Activated CD4-positive, alpha-beta T cell treated with anti-CD3 and anti-CD28 coated beads, Interleukin-2, amount 50 U/mL, for 16 hours (primary cell): ENCODE measurements at places on chromosomes 12 and 14.

- DNase-seq, result peak; percentile 52
Measured at GRCh38 chr12:51971679-51972421, 20.4 kb downstream of the ACVR1B start.

DNA sequence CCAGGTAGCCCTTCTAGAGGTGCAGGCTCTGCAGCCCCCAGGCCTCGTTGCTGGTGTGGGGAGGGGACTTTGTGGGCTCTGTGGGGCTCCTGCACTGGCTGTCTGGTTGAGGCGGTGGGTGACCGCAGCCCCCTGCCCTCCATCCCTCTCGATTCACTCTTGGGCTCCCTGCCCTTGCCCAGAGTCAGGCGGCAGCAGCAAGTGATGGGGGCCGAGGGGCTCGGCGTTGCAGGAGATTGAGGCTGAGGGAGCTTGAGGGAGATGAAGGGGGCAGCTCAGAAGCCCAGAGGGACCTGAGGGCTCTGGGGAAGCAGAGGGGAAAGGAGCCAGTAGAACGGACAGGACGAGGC is 9.5 kb upstream of the LRTM2 start:
- DNase-seq, result no peak

GRCh38 chr14:28361486-28361885 is 405.1 kb upstream of the FOXG1 start:
- no peak for DNase-seq

DNA sequence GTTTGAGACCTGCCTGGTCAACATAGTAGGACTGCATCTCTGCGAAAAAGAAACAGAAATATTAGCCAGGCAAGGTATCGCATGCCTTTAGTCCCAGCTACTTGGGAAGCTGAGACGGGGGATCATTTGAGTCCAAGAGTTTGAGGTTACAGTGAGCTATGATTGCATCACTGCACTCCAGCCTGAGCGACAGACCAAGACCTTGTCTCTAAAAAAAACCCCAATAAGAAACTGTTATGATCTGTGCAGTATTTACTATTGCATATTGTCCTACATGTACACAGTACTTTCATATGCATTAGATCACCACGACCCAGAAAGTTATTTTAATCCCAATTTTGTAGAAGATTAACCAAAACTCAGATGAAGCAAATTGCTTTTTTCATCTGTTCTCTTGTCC is 187.5 kb downstream of the PCNX1 start:
- DNase-seq, result no peak

- DNase-seq, result no peak
Measured at GRCh38 chr12:15777355-15778012, 11.7 kb downstream of the EPS8 start.

GRCh38 chr12:45622210-45622937 is 107.1 kb upstream of the ARID2 start:
- DNase-seq, result no peak

DNA sequence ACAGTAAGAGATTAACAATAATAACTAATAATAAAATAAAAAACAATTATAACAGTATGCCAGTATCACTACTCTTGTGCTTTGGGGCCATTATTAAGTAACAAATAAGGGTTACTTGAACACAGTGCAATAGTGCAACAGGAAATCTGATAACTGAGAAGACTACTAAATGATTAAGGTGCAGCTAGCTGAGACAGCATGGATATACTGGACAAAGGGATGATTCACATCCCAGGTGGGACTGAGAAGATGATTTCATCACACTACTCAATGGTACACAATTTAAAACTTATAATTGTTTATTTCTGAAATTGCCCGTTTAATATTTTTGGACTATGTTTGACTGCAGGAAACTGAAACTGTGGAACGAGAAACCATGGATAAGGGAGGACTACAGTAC is 168.6 kb upstream of the ABCD2 start:
- DNase-seq, result no peak

DNA sequence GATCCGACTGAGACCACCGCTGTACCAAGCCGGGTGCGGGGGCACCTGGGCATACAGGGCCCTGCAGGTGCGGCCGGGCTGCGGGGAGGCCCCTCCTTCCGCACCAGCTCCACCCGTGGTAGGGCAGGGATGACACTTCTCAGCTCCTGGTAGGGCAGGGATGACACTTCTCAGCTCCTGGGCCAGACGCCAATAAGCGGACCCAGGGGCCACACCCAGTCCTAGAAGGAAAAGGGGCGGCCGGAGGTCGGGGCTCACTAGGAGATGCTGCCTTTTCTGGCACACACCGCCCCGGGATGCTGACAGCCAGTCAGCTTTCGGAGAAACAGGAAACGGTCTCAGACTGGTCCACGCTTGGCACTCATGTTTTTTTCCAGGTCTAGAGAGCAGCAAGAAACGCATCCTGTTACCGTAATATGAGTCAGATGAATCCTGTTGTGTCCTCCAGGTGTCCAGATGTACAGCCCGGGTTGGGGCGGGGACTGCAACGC is 34.8 kb downstream of the NFKBIA start:
- no peak for DNase-seq

- DNase-seq, result no peak
Measured at GRCh38 chr12:63382930-63383329, 231.9 kb upstream of the AVPR1A start.

DNA sequence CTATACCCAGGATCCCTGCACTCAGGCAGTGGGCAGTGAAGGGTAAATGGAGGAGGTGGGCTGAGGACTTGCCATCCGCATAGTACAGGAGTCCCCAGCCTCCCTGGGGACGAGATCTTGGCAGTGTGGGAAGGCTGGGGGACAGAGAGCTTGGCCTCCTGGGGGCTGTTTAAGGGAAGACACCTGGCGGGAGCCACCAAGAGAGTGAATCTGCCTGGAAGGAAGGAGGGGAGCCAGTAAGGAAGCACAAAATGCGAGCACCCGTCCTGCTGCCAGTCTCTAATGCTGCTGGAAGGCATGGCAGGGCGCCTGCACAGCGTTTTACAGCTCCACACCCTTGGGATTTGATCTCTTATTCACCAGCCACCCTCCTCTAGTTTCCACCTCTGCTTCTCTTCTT is 7.4 kb upstream of the KRT2 start:
- DNase-seq, result no peak

DNA sequence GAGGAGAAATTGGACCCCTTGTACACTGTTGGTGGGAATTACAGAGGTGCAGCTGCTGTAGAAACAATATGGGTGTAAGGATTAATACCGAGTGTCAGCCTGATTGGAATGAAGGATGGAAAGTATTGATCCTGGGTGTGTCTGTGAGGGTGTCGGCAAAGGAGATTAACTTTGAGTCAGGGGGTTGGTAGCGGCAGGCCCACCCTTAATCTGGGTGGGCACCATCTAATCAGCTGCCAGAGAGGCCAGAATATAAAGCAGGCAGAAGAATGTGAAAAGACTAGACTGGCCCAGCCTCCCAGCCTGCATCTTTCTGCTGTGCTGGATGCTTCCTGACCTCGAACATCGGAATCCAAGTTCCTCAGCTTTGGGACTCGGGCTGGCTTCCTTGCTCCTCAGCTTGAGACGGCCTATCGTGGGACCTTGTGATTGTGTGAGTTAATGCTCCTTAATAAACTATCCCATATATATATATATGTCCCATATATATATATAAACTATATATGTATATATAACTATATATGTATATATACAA is 38.4 kb upstream of the PPP2R5C start:
- no peak for DNase-seq

DNA sequence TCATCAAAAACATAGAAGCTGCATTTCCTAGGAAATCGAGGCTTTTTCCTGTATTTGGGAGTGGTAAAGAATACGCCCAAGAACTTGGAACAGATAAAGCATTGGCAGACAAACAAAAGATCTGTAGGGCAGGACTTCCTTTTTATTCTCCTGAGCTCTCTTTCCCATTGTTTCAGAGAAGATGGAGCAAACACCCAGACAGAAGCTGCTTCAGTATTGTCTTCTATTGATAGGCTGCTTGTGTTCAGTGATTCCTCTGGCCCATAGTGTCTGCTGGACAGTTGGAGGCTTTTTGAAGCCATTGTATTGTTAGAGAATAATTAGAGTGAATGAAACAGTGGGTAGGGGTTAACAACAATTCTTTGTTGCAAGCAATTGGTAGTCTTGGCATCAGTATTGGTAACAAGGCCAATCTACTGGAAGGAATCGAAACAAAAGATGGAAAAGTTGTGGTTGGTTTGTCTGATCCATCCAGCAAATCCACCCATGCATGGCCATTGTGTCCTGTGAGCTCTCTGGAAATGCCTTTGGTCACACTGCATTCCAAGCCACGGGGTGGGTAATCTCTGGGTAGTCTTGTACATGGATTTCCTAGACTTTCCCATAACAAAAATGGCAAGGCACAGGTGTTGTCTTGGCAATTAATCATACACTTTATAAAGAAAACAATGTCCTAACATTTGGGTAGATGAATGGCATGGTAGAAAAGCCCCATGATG is 424.8 kb downstream of the RAD51B start:
- no peak for DNase-seq

- peak; percentile 80 for DNase-seq
Measured at GRCh38 chr14:89641495-89642175, 224.6 kb upstream of the FOXN3 start.

- no peak for DNase-seq
Measured at GRCh38 chr14:96002498-96002884, 36.7 kb upstream of the C14orf132 start.

- no peak for DNase-seq
Measured at GRCh38 chr12:20097626-20098025, 270.7 kb upstream of the PDE3A start.

DNA sequence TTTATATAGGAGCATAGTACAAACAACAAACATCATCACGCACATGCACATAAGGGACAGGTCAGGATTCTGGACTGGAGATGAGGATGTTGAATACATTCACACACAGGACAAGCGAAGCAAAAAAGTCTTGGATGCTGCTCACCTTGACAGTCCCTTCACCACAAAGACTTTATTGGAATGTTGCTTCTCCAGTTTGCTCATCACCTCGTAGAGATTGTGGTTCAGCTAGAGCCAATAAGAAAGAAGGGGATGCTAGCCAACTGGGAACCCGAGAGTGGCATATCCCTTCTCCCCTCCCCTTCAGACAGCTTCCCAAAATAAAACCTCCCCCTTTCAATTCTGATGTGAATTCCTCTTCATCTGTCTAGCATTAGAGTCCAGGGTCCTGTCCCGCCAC is 25.4 kb upstream of the SMAGP start:
- DNase-seq, result no peak

- DNase-seq, result no peak
Measured at GRCh38 chr14:67416810-67417209, 4.8 kb upstream of the PLEK2 start.

DNA sequence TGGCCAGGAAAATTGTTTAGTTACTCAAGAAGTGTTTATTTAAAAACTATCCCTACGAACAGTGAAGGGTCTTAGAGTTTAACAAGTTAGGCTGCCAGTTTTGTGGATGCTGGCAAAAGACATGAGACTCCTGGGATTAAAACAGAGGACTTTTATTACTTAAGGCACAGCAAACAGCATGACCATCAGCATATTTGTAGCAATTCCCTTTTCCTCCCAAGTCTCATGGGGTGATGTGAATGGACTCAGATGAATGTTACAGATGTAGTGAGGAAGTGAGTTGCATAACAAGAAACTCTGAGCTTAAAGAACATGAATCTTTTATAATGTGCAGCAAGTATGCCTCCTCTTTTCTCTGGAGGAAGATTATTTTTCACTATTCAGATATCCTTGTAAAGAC is 695.8 kb downstream of the RPS29 start:
- DNase-seq, result no peak

DNA sequence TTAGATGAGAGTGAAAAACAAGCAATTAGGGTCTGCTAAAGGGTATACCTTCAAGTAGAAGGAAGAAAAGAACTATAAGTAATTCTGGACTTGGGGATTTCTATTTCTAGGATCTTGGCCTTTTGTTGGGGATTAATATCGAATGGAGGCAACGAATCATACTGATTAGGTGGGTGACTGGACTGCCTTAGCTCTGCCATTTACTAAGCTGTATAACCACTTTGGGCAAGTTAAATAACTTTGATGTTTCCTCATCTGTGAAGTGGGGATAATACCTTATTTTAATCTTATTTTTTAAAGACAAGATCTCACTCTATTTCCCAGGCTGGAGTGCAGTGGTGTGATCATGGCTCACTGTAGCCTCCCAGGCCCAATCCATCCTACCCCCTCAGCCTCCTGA is 6.6 kb downstream of the IKBIP start:
- DNase-seq, result no peak

DNA sequence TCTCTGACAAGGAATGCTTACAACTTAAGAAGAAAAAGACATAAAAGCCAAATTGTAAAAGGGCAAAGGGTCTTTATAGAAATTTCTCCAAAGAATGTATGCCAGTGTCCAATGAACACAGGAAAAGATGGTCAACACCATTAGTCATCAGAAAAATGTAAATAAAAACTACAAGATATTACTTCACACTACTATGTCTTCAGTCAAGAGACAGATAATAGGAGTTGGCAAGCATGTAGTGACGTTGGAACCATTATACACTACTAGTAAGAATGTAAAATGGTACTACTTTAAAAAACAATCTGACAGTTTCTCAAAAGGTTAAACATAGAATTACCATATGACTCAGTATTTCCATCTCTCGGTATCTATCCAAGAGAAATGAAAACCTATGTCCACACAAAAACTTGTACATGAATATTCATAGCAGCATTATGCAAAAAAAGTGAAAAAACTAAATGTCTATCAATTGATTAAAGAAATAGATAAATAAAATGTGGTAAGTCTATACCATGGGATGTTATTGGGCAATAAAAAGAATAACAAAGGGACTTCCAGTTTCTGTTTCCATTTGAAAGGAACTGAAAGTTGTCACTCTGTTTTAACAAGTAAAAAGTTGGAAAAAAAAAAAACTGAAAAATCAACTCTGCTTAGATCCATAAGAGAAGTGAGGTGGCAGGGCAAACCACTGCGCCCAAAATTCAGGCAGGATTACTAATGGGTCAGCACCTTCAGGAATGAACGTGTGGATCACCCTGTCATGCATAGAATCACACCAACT is 69.8 kb downstream of the ALG10B start:
- no peak for DNase-seq

DNA sequence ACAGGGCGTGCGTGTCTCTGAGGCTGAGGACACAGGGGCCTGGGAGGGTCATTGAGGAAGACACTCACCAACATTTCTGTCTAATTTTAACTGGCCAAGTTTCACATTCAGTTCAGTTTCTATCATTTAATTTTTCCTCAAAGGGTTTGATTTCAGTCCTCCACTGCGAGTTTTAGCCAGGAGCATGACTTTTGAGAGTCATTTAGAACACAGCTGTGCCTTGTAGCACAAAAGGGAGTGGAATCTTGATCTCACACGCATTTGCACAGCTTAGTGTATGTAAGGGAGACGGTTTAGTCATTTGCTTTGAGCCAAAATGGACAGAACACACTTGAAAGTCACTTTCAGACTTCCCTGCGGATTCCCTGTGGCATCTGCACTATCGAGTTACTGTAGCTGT is 1090.8 kb downstream of the BCL11B start:
- DNase-seq, result no peak

GRCh38 chr14:93778856-93779629 is 9.2 kb downstream of the PRIMA1 start:
- DNase-seq, result no peak

DNA sequence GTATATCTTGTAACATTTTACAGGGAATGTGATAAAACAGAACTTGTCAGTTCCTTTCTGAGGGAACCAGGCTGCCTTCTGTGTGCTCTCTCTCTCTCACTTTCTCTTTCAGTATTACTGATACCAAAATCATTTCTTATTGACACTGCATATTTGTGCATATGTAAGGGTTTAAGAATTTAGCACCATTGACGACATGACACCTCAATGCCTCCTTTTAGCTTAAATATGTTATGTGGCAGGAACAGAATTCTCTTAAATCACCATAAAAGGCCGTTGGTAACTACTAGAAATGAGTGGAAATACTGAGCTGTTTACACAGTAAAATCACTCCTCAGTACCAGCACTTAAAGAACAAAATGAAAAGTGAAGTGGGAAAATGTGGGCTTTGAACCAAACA is 457.7 kb upstream of the SYT1 start:
- no peak for DNase-seq
